ENCODE measurements at places on chromosomes 3 and 15. TPM values are rescaled to one million over a fixed set of nuclear protein-coding genes. Genes with fewer than 3 reads are reported as not detected.

The DUT gene
- 103 TPM for polyA plus RNA-seq

The CRTAP gene
- 333 TPM for polyA plus RNA-seq

The IQCF2 gene
- not detected for polyA plus RNA-seq

The NAALADL2 gene
- polyA plus RNA-seq, result 4.2 TPM

The RPP25 gene
- polyA plus RNA-seq, result 13.5 TPM

The PLCB2 gene
- 9.8 TPM for polyA plus RNA-seq

The LRRIQ4 gene
- polyA plus RNA-seq, result not detected

The FHIT gene
- polyA plus RNA-seq, result 4.5 TPM

Data from urinary bladder (tissue), 4 donors.